ENCODE measurements at places on chromosomes 3 and 15.

DNA sequence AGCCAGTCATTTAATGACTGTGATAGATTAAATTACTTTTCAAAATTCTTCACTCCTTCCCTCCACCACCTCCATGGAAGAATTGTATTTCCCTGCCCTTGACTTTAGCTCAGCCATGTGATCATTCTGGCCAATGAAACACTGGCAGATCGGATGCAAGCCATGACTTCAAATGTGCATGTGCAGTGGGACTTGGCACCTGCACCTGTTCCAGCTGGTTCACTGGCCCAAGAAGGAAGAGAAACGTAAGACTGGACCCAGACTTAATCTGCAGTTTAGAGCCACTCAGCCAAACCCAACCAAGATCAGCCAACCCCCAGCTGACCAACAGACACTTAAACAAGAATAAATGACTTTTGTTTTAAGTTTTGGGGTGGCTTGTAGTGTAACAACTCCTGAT lies 11.8 kb downstream of the DPH3 start:
- no peak for DNase-seq

DNA sequence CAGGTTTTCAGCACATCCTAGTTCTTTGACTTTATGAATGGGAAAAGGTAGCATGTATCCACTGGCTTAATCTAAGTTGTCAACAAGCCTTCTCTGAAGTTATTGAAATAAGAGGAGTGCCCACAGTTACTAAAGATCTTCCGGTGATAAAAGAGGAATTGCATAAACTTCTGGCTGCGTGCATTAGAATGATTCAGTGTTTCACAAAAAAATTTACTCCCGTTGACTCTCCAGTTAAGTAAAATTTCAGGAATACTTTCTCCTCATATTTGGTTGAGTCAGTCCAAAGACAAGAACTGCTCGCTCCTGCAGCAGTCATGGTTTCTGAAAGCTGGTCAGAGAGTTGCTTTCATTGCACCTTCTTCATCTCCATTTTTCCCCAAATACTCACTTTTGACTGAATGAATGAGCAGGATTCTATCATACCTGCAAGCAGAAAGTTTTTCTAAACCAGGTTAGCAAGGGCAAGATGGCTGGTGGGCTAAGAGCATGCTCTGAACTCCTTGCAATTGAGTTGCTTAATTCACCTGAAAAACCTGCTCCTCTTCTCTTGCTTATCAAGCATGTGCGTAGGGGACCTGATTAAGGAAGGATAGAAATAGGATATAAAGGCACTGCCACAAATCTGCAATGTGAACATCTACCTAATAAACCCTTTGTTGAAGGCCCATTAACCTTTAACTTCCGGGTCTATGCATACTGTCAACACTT lies 64.2 kb upstream of the TIMP4 start:
- DNase-seq = peak; percentile 70

- no peak for DNase-seq
These were observed 806.9 kb downstream of the GRM7 start for GRCh38 chr3:7667774-7668173.

DNA sequence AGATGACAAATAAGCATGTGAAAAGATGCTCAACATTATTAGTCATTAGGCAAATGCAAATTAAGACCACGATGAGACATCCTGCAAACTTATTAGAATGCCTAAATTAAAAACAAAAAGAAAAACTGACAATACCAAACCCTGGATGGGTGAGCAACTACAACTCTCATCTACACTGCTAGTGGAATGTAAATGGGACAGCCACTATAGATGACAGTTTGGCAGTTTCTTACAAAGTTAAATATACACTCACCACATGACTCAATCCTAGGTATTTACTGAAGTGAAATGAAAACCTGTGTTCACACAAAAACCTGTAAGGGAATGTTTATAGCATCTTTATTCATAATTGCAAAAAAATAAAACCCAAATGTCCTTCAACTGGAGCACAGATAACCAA lies 74.7 kb downstream of the NPTN start:
- no peak for DNase-seq

- DNase-seq = no peak
These were observed 478.0 kb downstream of the GABRG3 start for GRCh38 chr15:27448986-27449385.

GRCh38 chr3:37137516-37137915 lies 36.9 kb downstream of the LRRFIP2 start:
- DNase-seq = no peak

DNA sequence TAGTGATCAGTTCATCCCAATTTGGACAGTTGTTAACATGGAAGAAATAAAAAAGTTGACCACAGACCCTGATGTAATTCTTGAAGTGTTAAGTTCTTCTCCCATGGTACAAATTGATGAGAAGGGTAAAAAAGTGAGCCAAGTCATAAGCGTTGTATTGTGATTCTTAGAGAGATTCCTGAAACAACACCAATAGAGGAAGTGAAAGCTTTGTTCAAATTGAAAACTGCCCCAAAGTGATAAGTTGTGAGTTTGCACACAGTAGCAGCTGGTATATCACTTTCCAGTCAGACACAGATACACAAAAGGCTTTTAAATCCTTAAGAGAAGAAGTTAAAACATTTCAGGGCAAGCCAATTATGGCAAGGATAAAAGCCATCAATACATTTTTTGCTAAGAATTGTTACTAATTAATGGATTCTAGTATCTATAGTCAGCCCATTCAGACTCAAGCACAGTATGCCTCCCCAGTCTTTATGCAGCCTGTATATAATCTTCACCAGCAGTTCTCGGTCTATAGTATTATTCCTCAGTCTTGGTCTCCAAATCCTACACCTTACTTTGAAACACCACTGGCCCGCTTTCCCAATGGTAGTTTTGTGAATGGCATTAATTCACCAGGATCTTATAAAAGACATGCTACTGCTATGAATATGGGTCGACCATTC lies 38.2 kb downstream of the CDIN1 start:
- no peak for DNase-seq

DNA sequence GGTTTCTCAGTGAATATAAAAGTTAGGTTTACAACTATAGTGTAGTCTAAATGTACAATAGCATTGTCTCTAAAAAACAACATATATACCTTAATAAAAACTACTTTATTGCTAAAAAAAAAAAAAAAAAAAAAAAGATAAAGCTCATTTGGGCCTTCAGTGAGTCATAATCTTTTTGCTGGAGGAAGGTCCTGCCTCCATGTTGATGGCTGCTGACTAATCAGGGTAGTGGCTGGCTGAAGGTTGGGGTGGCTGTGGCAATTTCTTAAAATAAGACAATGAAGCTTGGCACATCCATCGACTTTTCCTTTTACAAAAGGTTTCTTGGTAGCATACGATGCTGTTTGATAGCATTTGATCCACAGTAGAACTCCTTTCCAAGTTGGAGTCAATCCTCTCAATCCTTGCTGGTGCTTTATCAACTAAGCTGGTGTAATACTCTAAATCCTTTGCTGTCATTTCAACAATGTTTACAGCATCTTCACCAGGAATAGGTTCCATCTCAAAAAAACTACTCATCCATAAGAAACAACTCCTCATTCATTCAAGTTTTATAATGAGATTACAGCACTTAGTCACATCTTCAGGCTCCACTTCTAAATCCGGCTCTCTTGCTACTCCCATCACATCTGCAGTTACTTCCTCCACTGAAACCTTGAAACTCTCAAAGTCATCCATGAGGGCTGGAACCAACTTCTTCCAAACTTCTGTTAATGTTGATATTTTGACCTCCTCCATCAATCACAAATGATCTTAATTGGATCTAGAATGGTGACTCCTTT lies 13.3 kb downstream of the ZNF280D start:
- peak; percentile 33 for DNase-seq

DNA sequence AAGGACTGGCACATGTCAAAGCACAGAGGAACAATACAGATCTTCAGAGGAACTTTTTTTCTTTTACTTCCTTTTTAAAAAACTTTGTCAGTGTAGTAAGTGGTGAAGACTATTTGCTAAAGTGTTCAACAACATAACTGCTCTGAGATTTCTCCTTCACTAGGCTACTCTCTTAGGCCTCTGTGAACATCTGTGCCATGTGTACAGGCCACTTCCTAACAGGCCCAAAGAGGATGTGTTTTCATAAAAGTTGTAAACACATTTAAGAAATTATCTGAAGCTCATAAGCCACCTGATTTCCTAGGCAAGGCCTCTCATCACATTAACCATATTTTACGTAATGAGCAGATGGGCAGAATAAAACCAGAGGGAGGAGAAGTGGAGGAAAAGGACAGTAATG lies 235.4 kb downstream of the FHIT start:
- no peak for DNase-seq

GRCh38 chr3:179807588-179807987 lies 154.7 kb downstream of the USP13 start:
- no peak for DNase-seq

DNA sequence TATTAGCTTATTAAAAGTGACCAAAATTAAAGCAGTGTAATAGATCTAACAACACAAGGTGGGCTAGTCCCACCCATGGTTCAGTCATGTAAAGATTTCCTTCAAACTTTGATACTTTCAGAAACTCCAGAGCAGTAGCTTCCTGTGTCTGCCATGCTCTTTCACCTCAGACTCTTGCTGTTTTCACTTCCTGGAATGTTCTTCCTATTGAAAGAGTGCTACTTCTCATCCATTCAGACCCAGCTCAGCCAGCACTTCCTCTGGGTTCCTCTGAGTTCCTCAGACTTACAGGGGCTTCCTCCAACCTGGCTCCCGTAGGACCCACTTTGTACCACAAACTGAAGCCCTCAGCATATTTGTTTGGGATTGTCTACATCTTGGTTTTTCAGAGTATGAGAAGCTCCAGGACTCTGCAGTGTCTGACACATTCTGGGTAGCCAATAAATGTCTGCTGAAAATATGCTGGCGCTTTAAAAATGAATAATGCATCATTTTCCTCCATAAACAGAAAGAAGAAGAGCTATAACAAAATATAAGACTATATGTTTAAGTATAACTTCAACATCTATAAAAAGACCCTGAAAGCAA lies 18.0 kb downstream of the NCEH1 start:
- DNase-seq = no peak

- DNase-seq = no peak
These were observed 149.9 kb downstream of the CFAP20DC start for GRCh38 chr3:58899953-58900298.

- DNase-seq = no peak
These were observed 37.8 kb upstream of the CTXND1 start for GRCh38 chr15:80289528-80290495.

- DNase-seq = no peak
These were observed 115.2 kb upstream of the DAZL start for GRCh38 chr3:16720367-16720940.

GRCh38 chr3:25916321-25916720 lies 126.4 kb downstream of the OXSM start:
- DNase-seq = no peak

GRCh38 chr15:79035814-79036213 lies 54.8 kb downstream of the RASGRF1 start:
- no peak for DNase-seq

- DNase-seq = no peak
These were observed 46.3 kb upstream of the ACKR4 start for GRCh38 chr3:132550579-132551305.

DNA sequence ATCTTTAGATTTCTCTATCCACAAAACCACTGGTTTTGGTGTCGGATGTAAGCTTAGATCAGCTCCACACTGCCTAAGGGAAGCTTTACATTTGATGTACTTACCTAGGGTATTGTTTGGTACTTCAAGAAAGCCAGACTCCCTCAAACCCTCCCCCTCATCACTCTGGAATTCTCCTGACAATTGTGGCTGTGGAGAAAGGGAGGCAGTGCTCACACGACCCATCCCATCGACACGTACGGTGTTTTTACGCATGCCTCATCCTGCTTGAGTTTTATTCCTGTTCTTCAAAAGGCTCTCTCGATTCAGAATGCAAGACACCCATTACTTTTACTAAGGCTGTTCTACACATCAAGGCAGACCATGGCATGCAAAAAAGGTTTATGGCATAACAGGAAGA lies 67.3 kb upstream of the ONECUT1 start:
- DNase-seq = no peak

- peak; percentile 99 for DNase-seq
These were observed 10.0 kb downstream of the DUSP7 start for GRCh38 chr3:52046186-52046901.

- peak; percentile 68 for DNase-seq
These were observed 1.1 kb downstream of the CMTM7 start for GRCh38 chr3:32392536-32393302.

DNA sequence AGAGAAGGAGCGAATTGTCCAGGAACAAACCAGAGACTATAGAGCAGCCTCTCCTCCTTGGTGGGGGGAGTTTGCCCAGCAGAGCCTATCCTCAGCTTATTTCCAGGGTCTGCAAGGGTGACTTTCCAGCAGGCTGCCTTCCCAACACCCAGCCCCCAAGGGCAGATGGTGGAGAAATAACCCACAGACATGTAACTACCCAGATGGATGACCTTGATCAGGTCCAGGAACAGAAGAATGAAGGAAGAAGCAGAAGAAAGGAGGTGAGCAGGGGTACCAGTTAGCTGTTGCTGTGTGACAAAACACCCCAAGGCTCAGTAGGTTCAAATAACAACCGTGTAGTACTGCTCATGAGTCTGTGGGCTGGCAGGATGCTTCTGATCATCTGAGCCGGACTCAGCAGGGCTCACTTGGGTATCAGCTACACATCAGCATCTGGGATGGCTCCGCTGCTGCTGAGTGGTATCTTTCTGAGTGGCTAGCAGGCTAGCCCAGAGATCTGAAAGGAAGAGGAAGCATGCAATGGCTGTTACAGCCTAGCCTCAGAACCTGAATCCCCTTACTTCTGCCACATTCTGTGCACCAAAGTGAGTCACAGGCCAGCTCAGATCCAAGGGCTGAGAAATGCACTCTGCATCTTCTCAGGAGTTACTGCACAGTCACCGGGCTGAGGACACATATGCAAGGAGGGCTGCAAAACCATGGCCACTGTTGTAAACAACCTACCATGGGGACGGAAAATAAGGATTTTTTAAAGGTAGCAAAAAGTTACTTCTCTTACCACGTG lies 22.2 kb upstream of the TXNRD3 start:
- peak; percentile 42 for DNase-seq

DNA sequence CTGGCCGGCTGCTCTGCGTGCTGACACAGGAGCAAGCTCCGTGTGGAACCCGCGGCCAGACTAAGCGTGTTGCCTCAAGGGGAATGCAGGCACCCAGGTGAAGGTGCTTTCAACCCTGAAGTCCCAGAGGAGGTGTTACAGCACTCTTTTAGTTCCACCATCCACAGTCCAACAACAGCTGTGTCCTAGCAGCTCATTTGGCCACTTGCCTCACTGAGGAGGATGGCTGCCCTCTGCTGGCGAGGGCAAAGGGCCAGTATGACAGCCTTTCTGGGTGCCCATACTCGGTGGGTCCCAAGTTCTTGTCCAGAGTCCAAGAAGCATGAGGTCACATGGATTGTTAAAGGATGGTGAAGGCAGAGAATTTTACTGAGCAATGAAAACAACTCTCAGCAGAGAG lies 87.8 kb downstream of the C3orf85 start:
- DNase-seq = peak; percentile 39

GRCh38 chr15:72358121-72358520 lies 17.7 kb downstream of the HEXA start:
- DNase-seq = no peak
